ENCODE measurements at places on chromosomes 7 and 10. TPM values are rescaled to one million over a fixed set of nuclear protein-coding genes. Genes with fewer than 3 reads are reported as not detected.

GRCh38 chr10:111076191-111076681, 593 bp upstream of the ADRA2A start:
- peak; percentile 22 for DNase-seq
- H3K4me3 ChIP-seq = peak overlapping the region; percentile 54
- peaks cover 16% of the 10 kb centered on the region for H3K4me1 ChIP-seq
- no peaks in the 10 kb centered on the region for H3K36me3 ChIP-seq
- H3K27ac ChIP-seq = no peak overlapping the region
- H3K27me3 ChIP-seq = peaks cover 58% of the 10 kb centered on the region

- DNase-seq = no peak
- H3K4me3 ChIP-seq = no peak overlapping the region
- no peak overlapping the region for H3K27ac ChIP-seq
- no peaks in the 10 kb centered on the region for H3K27me3 ChIP-seq
- no peaks in the 10 kb centered on the region for H3K4me1 ChIP-seq
- H3K36me3 ChIP-seq = no peaks in the 10 kb centered on the region
These were observed 1101.8 kb downstream of the SORCS3 start for GRCh38 chr10:105742923-105743322.

DNA sequence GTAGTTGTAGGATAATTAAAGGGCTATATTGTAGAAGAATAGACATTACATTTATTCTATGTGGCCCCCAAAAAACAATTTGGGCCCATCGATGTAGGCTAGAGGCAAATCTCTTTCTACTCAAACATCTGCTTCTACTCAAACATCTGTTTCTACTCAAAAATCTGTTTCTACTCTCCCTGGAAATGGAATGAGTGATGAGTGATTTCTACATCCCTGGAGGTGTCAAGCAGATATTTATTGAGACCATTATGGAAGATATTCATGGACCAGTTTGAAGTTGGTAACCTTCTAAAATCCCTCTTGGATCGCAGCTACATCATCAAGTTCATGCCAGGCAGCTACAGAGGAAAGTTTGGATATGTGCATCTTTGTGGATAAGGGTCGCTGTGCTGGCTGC, 5.1 kb upstream of the PLPP4 start:
- no peaks in the 10 kb centered on the region for H3K36me3 ChIP-seq
- H3K27me3 ChIP-seq = no peaks in the 10 kb centered on the region
- no peak overlapping the region for H3K27ac ChIP-seq
- DNase-seq = no peak
- peaks cover 7% of the 10 kb centered on the region for H3K4me1 ChIP-seq

DNA sequence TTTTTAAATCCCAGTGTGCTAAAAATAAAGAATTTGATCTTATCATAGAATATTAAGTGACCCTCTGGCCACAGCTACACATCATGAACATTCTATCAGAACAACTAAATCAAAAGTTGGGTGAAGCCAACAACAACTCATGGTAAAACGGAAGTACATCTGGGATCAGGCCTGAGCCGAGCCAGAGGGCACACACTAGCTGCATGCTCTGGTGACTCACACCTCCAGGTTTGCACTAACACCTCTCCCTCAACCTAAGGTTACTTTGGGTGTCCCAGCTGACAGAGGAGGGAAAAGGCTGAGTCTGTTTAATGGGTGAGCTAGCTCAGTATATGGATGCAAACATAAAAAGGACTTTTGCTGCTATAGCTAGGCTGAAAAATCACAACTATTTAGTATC, 281.6 kb downstream of the HGF start:
- DNase-seq = no peak
- no peaks in the 10 kb centered on the region for H3K27me3 ChIP-seq
- H3K36me3 ChIP-seq = no peaks in the 10 kb centered on the region
- H3K4me3 ChIP-seq = no peak overlapping the region

DNA sequence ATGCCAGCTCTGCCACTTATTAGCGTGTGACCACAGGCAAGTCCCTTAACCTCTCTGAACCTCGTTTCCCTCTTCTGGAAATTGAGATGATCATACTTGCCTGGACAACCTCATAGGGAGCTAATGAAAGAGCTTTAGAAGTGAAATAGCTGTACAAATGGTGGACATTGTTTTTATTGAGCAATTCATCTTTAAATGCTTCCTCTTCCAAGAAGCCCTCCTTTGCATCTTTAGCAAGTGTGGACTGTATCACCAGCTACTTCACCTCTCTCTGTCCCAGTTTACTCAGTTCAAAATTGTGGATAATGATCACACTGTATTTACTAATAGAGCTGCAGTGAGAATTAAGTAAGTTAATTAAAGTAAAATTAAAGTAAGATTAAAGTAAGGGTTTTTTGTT, 61.7 kb downstream of the CDH23 start:
- peaks cover 25% of the 10 kb centered on the region for H3K27me3 ChIP-seq
- H3K4me3 ChIP-seq = no peak overlapping the region
- H3K36me3 ChIP-seq = no peaks in the 10 kb centered on the region
- H3K27ac ChIP-seq = no peak overlapping the region

GRCh38 chr10:18252086-18252485, 111.9 kb downstream of the CACNB2 start:
- no peaks in the 10 kb centered on the region for H3K4me1 ChIP-seq
- no peaks in the 10 kb centered on the region for H3K36me3 ChIP-seq
- H3K27ac ChIP-seq = no peak overlapping the region

DNA sequence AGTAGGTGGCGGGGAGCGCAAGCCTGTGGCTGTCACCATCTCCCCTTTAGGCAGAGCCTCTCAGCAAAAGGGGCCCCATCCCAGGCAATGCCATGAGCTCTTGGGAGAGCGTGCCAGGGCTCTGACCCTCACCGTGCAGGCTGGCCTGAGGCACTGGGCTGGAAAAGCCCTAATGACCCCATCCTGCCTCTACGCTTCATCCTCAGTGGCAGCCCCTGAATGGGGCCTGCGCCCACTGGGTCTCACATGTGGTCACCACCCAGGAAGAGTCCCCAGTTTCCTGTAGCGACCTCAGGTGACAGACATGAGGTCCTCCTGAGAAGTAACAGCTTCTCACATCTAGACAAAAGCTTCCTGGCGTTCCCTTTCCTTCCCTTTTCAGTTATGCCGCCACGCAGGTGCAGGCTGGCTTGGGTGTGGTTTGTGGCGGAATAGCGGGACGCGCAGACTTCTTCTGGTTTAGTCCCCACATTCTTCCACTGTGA, 59.2 kb downstream of the CLEC2L start:
- no peak overlapping the region for H3K4me3 ChIP-seq
- no peak overlapping the region for H3K27ac ChIP-seq
- H3K36me3 ChIP-seq = peaks cover 30% of the 10 kb centered on the region
- DNase-seq = no peak

GRCh38 chr7:140456551-140457051, 22.7 kb downstream of the MKRN1 start:
- no peak overlapping the region for H3K27ac ChIP-seq
- no peaks in the 10 kb centered on the region for H3K27me3 ChIP-seq
- no peak overlapping the region for H3K4me3 ChIP-seq
- peaks cover 31% of the 10 kb centered on the region for H3K36me3 ChIP-seq
- H3K4me1 ChIP-seq = no peaks in the 10 kb centered on the region
- no peak for DNase-seq

- H3K27ac ChIP-seq = peak overlapping the region; percentile 86
- H3K4me3 ChIP-seq = no peak overlapping the region
- no peaks in the 10 kb centered on the region for H3K36me3 ChIP-seq
- peak; percentile 59 for DNase-seq
- no peaks in the 10 kb centered on the region for H3K27me3 ChIP-seq
- peaks cover 31% of the 10 kb centered on the region for H3K4me1 ChIP-seq
These were observed 248.8 kb upstream of the PTN start for GRCh38 chr7:137592232-137592896.

GRCh38 chr7:131031099-131031868, 296.4 kb upstream of the MKLN1 start:
- H3K4me3 ChIP-seq = no peak overlapping the region
- no peak overlapping the region for H3K27ac ChIP-seq
- H3K4me1 ChIP-seq = peaks cover 2% of the 10 kb centered on the region
- H3K27me3 ChIP-seq = no peaks in the 10 kb centered on the region
- no peak for DNase-seq
- no peaks in the 10 kb centered on the region for H3K36me3 ChIP-seq

DNA sequence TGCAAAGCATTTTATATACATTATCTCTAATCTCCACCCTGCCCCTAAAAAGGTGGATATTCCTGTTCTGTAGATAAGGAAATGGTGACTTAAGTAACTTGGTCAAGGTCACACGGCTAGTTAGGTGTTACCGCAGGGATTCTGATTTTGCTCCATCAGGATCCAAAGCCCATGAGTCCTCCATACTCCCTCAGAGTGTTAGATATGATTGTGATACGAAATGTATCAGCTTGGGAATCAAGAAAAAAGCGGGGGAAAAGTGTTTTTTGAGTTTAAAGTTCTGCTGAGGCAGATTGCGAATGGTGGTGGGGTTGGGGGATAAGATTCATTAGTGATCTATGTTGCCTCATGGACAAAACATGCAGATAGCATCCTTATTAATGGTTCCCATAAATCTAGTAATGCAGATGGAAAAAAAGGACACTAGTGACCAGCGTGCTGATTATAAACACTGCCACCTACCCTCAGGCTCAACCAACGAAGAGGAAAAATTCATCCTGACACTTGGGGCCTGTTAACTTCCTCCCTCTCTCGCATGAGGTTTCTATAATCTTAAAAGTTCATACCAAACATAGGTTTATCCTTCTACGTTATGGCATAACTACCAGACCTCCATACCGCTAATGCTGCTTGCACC, 2.3 kb downstream of the ICA1 start:
- H3K36me3 ChIP-seq = no peaks in the 10 kb centered on the region
- peaks cover 17% of the 10 kb centered on the region for H3K27me3 ChIP-seq
- no peak overlapping the region for H3K27ac ChIP-seq
- H3K4me1 ChIP-seq = no peaks in the 10 kb centered on the region

DNA sequence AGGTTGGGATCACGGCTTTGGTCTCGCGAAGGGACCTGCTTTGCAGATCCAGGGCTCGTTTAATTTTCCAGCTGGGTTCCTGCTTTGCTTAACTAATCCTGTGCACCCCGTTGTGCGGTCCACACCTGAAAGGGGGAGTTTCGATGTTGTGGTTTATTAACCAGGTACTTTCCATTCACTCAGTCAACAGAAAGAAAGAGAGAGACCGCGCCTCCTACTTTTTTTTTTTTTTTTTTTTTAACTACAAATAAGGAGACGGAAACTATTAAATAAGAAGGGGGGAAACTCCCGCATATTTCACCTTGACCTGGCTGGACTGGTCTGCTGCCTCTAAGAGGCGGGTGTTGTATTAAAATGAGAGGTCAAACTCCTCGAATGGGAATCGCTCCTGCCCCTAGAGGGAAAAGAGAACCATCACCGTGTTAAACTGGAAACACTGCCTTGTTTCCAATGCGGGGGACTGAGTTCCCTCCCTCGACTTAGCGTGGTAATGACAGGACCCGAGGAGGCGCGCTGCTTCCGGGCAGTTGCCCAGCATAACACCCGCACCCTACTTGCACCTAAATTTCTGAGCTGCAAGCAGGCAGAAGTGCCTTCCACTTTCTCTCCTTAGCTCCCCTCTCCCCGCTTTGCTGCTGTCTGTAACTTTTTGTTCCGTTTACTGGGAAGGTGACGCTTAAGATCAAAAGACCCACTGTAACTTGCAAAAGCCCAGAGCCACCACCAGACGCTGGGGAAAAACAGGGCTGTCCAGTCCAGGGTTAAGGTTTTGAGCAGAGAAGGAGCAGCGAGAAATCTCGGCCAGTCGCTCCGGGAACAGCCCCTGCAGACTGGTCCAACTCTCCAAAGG, 1.1 kb upstream of the ITGB8 start:
- peak overlapping the region; percentile 94 for H3K27ac ChIP-seq
- H3K36me3 ChIP-seq = no peaks in the 10 kb centered on the region
- H3K4me3 ChIP-seq = peak overlapping the region; percentile 88
- peaks cover 15% of the 10 kb centered on the region for H3K4me1 ChIP-seq

DNA sequence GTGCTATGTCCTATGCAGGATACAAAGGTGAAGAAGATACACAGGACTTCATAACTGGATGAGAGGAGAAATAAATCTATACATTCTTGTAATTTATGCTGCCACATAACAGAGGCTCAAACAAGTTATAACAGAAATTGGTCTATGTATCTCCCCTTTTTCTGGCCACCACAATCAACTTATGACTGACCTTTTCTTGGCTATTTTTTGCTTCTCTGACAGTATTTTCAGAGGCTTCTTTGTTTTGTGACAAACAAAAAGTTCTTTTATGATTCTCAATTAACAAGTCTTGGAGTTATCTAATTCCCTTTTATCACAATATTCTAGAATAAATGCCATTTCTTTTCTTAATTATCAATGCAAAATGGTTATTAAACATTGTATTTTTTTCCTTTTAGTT, 953.0 kb upstream of the ZWINT start:
- no peaks in the 10 kb centered on the region for H3K27me3 ChIP-seq
- no peak overlapping the region for H3K4me3 ChIP-seq
- H3K36me3 ChIP-seq = no peaks in the 10 kb centered on the region
- no peaks in the 10 kb centered on the region for H3K4me1 ChIP-seq

DNA sequence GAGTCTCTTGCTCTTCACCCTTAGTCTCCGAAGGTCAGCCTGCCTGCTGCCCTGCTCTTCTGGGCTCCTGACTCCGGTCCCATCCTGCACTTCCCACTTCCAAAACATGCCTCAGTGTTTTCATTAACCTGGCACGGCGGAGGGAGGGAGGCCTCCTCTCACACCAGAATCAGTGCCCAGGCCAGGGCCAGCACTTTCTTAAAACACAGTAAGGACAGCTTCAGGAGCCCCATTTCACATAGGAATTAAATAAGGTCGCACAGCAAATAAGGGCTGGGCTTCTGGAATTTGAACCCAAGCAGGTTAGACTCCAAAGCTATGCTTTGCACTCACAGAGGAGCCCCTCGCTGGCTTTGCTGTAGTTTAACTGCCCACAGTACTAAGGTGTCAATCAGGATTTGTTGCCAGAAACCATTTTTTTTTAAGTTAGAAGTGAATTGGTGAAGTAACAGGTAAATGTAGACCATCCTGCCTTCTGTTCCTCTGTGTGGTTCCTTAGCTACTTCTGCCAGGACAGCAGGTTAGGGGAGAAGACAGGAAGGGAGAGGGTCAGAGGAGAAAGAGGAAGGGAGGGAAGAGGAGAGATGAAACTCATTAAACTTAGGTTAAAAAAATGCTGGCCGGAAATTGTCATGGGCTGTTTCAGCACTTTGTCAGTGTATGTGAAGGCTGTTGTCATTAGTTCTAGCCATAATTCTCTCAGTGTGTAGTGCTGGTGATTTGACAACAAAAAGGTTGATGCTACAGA, 1.1 kb downstream of the RASSF4 start:
- no peak for DNase-seq
- peaks cover 33% of the 10 kb centered on the region for H3K4me1 ChIP-seq
- no peaks in the 10 kb centered on the region for H3K36me3 ChIP-seq
- H3K4me3 ChIP-seq = peak overlapping the region; percentile 63

DNA sequence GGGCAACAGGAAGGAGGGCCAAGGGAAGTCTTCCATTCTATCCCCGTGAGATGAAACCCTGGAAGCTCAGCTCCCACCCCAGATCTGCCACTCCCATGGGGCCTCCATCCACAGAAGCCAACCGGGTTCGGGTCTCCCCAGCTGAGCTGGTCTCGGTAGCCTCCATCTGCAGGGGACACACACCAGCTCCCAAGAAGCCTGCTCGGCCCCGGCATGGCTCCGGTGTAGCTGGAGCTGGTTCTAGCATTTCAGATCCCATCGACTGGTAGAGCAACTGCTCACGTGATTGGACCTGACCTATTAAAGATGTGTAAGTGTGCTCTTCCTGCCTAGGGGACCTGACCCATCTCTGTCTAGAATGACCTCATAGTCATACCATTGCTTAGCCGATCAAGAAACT, 138.0 kb downstream of the PRKAG2 start:
- no peaks in the 10 kb centered on the region for H3K27me3 ChIP-seq
- H3K36me3 ChIP-seq = no peaks in the 10 kb centered on the region
- DNase-seq = no peak

OR6V1 gene
- not detected for total RNA-seq

CXCL12 gene
- total RNA-seq = 48.2 TPM

STEAP2 gene
- 2.3 TPM for total RNA-seq

ANKRD61 gene
- total RNA-seq = 0.18 TPM

ATP6V0A4 gene
- 0.25 TPM for total RNA-seq

SH2D4B gene
- not detected for total RNA-seq

WIPF3 gene
- total RNA-seq = 1.0 TPM

ZNF212 gene
- 8.7 TPM for total RNA-seq

ORAI2 gene
- total RNA-seq = 64.4 TPM

FRMD4A gene
- 59.0 TPM for total RNA-seq

All from astrocyte (in vitro differentiated cells and primary cell).